Cortex of kidney (tissue), 1 donor: ENCODE measurements at places on chromosomes 3 and 15.

GRCh38 chr15:91304786-91305185, 204.7 kb downstream of the SV2B start:
- DNase-seq, result no peak

DNA sequence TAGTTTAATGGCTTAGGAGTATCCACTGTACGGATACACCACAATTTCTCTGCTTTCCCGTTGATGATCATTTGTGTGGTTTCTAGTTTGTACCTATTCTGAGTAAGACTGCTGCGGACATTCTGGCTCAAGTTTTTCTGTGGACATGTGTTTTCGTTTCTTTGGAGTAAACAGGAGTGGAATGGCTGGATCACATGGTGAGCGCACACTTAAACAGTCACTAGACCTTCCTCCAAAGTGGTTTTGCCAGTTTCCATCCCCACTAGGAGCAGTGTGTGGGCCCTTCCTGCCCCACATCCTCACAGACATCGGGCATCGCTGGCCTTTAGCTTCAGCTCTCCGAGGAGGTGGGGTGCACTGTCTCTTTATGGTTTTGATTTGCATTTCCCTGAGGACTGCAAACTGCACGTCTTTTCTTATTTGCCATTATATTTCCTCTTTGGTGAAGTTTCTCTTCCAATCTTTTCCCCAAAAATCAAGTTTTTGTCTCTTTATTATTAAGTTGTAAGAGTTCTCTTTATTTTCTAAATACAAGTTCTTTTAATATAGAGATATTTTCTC, 94.1 kb downstream of the VGLL4 start:
- no peak for DNase-seq

DNA sequence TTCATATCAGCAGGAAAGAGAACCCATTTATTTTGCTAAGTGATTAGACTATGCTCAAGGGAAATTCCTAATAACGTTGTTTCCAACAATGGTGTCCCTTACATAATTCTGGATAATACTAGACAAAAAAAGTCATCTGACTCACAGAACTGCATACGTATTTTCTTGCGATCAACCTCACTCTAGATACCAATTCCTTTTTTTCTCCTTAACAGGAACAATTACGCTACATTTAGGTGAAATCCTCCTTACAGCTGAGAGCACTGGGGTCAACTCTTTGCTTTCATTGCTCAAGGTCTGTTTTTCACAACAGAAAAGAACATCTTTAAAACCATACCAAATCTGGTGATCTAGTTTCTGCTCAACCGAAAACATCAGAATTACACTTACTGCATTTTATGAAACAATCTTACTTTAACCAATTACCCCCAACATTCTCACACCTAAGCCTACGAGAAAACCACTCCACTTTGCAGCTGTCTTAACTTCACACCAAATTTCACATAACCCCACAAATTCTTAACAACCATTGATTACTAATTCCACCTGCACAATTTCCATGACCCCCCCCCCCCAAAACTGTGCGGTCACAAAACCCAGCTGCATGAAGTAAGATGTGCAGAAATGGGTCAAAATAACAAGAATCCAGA, 61.2 kb upstream of the ICE2 start:
- DNase-seq, result no peak

DNA sequence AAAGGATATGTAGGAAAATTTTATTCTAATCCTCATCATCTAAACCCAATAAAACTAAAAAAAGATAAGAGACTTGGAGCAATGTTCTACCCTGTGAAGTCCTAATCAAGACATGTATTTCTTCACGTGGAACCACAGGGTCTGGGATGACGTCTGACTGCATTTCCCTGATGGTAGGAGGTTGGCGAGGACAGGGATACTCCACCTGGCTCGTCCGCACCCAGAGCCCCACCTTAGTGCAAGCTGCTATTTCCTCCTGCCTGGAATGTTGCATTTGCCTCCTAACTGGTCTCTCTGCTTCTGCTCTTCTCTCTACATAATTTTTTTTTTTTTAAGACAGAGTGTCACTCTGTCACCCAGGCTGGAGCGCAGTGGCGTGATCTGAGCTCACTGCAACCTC, 57.7 kb upstream of the RASGRP1 start:
- no peak for DNase-seq

- DNase-seq, result no peak
Observed at GRCh38 chr15:52124270-52124880, 11.8 kb upstream of the BCL2L10 start.

DNA sequence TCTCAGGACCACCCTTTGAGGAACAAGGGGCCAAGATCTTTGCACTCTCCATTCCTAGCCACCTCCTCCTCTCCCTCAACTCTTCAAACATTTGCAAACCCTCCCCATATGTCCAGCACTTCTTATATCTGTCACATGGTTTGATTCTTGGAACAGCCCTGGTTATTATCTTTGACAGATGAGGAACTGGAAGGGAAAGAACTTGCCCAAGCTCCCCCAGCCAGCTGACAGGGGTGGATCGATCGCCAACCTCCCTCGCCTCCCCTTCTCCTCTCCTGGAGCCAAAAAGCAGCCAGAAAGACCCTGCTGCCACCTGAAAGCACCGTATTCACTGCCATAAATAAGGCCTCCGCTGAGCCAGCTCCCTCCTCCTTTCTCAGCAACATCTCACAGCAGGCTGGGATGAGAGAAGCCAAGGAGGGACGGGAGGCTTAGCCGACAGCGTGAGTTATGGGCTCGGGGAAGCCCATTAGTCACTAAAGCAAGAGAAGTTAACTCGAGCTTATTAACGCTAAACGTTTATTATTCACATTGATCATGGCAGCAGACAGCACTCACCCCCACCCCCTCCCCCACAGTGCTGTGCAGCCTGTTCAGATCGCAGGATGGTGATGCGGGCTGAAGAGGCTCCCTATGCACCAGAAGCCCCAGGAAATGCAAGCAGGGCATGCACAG, 22.2 kb upstream of the FGD5 start:
- DNase-seq, result no peak

- no peak for DNase-seq
Observed at GRCh38 chr15:69323893-69324430, 25.2 kb downstream of the PAQR5 start.

DNA sequence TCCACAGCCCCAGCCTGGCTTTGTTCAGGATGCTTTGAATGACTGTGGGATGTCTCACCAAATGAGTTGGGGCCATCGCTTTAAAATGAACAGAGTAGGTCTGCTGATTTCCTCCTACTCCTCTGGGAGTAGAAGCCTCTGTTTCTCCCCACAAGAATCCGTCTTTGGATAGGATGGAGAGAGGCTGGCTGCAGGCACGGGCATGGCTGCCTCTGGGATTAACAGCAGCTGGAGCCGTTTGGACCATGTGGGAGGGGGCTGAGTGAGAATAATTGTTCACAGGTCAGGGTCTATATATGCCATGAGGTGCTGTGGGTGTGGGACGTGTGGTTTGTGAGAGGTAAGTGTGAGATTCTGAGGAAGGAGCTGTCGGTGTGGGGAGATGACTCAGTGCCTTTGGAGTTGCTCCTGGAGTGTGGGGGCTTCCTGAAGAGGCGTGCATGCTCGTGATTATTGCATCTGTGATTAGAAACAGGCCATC, 48.0 kb upstream of the APEH start:
- no peak for DNase-seq

GRCh38 chr3:190003681-190004123, 117.0 kb downstream of the P3H2 start:
- DNase-seq, result no peak

DNA sequence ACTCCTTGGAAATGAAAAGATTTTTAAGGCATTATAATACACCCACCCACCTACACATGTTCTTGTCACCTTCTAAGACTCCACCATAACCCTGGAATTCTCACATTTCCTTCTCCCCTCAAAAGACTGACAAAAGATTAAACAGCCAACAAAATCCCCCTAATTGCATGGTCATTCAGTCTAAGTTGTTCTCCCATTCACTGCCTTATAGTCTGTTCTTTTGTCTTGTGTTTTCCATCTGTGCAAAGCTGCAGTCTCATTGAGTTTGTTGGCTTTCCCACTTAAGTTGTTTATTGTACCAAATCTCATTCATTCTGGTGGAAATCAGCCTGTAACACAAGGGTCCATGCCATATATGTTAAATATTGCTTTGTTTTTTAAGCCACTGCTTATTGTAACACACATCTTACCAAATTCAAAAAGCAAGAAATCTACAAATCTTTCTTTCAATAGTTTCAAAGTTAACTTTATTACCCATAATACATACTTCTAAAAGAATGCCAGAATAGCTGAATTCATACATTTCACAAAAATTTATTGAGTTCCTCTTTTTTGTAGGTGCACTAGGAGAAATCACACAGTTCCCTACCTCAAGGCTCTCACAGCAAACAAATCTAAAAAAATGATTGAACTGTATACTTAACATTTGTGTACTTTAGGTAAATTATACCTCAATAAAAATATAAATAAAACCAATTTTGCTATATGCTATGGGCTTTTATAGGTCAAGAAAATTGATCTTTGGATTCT, 2.4 kb upstream of the RCN2 start:
- no peak for DNase-seq

GRCh38 chr3:20490996-20491395, 305.0 kb upstream of the SGO1 start:
- DNase-seq, result no peak

DNA sequence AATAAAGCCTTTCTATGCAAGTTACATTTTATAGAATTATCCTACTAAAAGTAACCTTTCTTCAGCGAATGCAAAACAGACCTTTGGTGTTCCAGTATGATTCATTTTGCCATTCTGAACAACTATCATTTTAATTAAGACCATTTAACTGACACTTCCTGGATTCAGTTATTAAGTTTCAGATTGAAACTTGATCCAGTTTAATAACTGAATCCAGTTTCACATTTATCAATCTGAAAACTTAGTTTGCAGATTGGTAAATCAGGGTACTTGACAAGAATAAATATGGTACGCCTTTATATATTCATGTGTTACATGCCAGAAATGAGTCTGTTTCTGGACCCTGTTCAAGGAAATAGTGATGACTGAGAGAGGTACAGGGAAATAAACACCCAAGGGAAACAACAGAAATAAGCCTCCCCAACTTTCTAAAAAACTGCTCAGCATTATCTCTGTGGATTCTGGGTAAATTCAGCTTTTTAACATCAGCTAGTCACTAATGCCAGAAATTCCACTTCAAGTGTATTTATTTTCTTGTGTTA, 23.3 kb upstream of the NFKBIZ start:
- no peak for DNase-seq

GRCh38 chr3:183697123-183697609, 431 bp upstream of the YEATS2 start:
- DNase-seq, result no peak

DNA sequence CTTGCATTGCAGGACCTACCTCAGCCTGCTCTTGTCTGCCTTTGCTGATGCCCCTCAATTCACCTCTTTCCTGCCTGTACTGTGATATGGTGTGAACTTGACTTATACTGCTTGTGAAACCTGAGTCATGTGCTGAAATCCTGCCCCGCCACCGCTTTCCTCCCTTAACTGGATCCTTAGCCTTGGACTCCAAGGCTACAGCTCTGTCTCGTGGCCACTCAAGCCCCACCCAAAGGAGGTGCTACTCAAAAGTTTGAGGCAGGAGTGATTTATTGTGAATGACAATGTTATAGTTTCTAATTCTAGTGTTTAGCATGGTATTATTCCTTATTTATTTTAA, 56.1 kb downstream of the MYZAP start:
- DNase-seq, result no peak

DNA sequence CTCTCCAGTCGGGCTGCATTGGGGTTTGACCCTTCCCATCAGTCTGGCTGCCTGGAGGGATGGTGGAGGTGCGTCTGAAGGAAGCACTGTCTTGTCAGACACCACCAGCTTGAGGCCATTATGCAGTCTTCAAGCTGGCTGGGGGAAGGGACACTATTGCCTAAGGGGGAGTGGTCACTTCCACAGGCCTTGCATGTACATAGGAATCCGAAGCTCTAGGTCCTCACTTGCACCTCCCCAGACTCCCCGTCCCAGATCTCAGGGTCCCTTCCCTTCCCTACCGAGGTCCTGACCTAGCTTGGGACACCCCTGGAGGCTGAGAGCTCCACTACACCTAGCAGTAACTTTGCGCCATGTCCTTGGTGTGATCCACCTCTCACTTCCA, 48.6 kb upstream of the KLF13 start:
- DNase-seq, result no peak

DNA sequence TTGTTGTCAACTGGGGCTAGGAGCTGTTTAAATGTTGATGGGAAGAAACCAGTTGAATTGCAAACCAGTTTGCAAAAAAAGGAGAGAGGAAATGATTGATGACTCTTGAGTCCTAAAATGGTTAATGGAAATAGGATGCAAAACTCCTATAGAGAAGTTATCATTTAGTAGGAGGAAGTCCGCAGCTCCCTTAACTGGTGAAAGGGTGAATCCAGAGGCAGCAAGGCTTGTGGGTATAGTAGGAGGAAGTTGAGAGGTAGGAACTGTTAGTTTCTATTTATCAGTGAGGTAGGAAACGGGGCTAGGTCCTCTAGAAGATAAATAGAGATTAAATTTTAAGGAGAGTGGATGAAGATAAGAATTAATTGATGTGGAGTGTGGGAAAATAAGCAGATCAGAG, 15.4 kb downstream of the IREB2 start:
- DNase-seq, result no peak
